ENCODE measurements at places on chromosomes 16 and 17.

DNA sequence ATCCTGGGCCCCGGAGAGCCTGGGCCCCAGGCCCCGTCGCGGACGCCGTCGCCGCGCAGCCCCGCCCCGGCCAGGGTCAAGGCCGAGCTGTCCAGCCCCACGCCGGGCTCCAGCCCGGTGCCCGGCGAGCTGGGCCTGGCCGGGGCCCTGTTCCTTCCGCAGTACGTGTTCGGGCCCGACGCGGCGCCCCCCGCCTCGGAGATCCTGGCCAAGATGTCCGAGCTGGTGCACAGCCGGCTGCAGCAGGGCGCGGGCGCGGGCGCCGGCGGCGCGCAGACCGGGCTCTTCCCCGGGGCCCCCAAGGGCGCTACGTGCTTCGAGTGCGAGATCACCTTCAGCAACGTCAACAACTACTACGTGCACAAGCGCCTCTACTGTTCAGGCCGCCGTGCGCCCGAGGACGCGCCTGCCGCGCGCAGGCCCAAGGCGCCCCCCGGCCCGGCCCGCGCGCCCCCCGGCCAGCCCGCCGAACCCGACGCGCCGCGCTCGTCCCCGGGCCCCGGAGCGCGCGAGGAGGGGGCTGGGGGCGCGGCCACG lies 36.8 kb upstream of the ZC3H18 start:
- no peak for DNase-seq

DNA sequence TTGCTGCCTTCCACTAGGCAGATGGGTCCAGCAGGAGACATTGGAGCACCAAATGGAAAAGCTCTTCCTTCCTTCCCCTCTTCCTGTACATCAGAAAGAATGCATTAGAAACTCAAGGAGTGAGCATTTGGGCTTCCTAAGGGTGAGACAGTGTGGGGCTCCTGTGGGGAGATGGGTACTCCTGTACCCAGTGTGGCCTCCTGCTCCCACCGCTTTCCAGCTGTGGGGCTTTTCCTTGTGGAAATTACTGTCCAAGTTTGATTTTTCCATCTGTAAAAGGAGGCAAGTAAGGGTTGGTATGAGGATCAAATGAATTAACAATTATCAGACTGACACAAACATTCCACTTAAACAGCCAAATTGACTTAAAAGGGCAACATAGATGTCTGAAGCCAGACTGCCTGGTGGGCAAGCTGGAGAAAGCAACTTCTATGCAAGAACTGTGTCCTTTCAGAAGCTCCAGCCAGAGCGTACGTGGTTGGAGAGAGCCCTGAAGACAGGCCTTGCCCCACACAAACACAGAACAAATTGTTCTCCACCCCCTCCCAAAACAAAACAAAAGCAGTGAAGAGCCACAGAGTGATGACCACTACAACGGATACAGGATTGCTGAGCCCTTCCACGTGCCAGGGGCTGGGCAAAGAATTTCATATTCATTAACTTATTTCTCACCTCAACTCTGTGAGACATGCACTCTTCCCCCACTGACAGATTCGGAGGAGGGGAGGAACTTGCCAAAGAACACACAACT lies 23.1 kb upstream of the ALDH3A1 start:
- no peak for DNase-seq

GRCh38 chr17:81461607-81462500 lies 50.7 kb downstream of the ACTG1 start:
- DNase-seq: no peak

DNA sequence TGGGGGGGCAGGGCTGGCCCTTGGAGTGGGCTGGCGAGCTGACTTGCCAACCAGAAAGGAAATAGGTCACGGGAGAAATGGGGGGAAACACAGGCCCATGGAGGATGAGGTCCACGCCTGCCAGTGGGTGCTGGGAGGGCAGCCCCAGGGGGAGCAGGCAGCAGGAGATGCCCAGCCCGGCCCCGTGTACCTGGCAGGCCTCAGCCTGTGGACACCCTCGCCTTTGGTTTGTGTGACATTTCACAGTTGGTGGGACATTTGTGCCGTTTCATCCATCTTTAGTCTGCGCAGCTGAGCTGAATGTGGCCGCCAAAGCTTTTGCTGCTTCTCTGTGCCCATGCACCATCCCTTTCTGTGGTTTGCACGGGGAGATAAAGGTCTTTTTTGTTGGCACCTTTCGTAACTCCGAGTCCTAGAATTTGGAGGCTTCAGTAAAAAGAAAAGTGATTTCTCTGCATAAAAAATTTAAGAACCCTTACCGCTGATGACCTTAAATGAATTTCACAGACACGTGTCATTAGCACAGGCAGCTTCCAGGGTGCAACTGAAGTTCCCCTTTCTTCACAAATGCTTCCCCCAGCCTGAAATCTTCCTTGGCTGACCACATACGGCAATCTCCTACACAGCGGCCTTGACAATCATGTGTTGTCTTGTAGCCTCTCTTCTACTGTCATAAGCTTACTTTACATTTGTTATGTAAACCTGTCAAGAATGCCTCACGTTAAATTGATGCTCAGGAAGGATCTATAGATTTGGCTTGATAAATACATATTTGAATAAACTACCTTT lies 193.6 kb downstream of the RPTOR start:
- no peak for DNase-seq

GRCh38 chr16:85369741-85370528 lies 243.2 kb upstream of the GSE1 start:
- DNase-seq: no peak

GRCh38 chr17:56173026-56173425 lies 19.8 kb downstream of the ANKFN1 start:
- no peak for DNase-seq

GRCh38 chr17:16148596-16148995 lies 66.7 kb downstream of the NCOR1 start:
- DNase-seq: no peak

DNA sequence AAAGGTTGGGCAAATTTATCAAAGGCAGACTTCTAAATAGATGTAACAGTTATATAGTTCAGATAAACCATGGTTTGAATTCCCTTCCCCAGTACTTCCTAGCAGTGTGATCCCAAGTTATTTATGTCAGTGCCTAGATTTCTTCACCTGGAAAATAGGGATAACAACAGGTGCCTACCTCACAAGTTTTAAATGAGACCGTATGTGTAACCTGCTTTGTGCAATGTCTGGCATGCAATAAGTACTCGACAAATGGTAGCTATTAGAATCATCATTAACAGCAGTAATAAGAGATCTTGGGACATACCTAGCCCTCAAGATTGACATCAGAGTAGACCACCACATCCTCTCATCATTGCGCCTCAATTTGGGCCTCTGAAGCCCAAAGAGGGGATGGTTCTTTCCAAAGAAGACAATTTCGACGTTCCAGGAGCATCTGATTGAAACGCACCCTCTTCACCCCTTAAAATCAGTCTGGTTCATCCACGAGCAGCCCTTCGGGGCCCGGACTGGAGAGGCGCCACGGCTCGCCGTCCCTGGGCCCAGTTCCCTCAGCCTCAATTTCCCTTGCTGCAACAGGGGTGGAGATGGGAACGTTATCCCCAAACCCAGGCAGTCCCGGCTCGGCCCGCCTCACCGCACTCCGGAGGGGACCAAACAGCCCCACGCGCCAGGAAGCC lies 541 bp downstream of the ACACA start:
- no peak for DNase-seq

- no peak for DNase-seq
These were observed 1.4 kb downstream of the HAGHL start for GRCh38 chr16:728131-728889.

GRCh38 chr16:11593581-11593980 lies 6.9 kb upstream of the LITAF start:
- DNase-seq: no peak

DNA sequence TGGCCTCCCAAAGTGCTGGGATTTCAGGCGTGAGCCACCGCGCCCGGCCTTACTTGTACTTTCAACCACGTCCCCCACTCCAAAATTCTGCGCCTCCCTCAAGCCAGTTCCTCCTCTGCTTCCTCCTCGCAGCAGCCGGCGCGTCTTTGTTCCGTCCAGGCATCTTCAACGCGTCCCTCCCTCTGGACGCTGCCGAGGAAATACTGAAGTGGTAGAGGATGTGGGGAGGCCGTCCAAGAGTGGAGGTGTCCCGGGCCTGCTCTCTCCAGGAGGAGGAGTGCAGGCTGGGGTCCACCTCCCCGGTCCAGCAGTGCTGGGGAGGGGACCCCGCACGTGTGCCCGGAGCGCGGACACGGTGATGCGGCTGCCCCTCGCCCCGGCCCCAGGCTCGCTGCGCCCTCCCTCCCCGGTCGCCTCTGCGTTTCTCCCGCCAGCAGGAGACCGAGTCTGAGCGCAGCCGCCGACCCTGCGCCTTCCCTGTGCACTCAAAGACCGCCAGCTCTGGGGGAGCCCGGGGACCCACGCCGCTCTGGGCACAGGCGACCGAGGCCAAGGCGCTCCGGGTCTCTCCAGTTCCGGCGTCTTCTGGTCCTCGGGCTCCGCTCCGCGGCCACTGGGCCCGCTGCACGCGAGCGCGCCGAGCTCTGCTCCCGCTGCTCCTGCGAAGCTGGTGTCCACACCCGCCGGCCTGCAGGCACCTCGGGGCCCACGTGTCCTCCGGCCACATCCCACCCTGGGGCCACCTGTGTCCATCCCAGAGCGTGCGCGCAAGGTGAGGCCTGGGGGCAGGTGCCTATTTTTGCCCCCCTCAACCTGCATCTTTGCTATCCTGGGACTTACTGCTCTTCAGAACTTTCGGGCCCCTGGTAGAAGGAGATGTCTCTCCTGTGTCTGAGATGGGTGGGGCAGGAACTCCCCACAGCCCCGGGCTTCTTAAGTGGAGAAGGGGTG lies 31.7 kb downstream of the OSBPL7 start:
- DNase-seq: peak; percentile 11

DNA sequence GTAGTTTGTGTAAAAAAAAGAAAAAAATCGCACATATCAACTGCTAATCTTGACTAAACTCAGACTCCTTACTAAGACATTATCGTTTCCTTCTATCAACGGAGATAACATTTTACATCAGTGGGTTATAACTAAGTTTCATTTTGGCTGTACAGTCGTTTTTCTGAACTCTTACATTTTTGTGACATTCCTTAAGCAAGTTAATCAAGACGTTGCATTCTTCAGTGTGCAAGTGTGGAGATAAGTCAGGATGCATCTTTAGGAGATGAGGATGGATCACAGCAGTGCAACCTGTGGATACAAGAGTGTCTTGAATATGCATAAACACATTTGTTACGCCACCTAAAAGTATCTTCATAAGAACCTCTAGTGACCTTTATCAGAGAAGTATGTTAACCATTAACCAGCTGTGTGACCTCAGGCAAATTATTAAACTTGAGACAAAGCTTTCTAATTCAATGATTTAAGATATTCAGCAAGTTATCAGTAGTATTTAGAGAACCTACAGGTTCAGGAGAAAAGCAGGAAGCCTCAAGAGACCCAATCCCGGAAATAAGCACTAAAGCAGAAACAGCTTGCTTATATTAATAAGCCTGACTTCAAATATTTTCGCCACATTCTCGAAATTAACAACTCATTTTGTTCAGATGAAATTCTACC lies 9.4 kb downstream of the CMC2 start:
- no peak for DNase-seq

GRCh38 chr16:27421961-27422740 lies 20.2 kb downstream of the IL21R start:
- no peak for DNase-seq

GRCh38 chr16:7140899-7141298 lies 191.7 kb upstream of the RBFOX1 start:
- no peak for DNase-seq

DNA sequence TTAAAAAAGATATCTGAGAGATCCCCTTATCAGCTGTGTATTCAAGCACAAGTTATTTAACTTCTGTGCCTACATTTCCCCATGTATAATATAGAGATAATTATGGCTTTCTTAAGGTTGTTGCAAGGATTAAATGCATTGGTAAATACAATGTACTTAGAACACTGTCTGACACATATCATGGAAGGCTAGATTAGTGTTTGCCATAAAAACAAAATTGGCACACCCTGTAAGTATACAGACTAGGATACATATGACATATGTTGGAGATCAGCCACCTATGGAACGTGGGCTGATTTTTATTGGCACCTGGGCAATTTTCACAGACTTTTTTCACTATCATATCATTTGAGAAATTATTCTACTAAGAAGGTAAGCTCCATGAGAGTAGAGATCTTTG lies 2.2 kb downstream of the PMFBP1 start:
- no peak for DNase-seq

DNA sequence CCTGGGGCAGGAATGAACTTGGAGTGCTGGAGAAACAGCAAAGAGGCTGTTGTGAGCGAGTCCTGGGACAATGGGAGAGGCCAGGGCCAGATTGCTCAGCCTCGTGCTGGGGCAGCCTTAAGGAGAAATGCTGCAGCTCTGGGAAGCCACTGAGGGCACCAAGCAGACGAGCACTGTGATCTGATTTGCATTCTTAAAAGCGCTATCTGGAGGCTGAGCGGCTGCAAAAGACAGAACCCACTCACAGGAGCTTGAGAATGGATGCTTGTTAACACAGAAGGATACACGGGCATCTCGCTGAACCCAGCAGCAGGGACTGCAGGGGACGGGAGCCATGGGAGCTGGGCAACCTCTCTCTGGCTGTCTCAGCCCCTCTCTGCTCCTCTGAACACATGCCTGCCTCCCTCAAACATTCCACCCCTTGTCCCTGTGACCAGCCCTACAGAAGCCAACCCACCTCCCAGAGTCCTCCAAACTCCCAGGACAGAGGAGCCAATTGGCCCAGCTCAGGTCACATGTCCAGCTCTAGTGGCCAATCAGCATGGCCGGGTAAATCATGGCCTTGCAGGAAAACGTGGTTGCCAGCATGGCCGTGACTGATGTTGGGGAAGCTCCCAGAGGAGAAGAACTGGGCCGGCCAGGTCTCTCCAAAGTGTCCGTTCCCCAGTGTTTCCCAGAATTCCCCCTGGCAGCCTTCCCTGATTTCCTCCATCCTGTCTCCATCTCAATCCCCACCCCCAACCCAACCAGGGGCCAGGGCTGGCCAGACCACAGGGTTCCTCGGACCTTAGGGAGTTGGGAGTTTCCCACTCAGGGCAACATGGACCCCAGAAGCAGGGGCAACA lies 60.3 kb downstream of the GSG1L start:
- no peak for DNase-seq

DNA sequence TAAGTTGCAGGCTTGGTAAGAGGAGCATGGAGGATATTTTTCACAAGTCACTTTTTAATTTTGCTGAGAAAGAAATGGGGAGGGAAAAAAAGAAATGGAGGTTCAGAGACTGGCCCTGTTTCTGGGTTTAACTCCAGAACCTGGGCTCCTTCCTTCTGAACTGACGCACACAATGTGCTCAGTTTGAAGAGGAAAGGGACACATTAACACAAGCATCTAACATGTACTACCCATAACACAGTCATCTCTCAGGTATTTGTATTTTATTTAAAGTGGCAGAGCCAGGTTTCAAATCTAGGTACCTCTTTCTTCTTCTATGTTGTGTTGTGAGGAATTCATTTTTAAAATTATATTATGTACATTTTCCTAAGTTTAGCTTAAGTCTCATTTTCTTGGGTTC lies 5.3 kb upstream of the TMEM100 start:
- DNase-seq: no peak

- DNase-seq: no peak
These were observed 3.3 kb downstream of the COL1A1 start for GRCh38 chr17:50198026-50198669.
